Kidney epithelial cell (primary cell): ENCODE measurements at places on chromosomes 6 and 20.

DNA sequence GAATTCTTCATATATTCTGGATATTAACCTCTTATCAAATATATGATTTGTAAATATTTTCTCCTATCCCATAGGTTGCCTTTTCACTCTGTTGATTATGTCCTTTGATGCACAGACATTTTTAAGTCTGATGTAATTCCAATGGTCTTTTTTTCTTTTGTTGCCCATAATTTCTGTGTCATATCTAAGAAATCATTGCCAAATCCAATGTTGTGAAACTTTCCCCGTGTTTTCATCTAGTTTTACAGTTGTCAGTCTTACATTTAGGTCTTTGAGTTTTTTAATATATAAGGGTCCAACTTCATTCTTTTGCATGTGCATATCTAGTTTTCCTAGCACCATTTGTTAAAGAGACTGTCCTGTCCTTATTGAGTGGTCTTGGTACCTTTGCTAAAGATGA lies 111.5 kb downstream of the SESN1 start:
- DNase-seq, result no peak

GRCh38 chr6:40436685-40437604 lies 150.2 kb downstream of the LRFN2 start:
- DNase-seq, result no peak

GRCh38 chr20:48205786-48206185 lies 420.5 kb upstream of the SULF2 start:
- DNase-seq, result no peak

DNA sequence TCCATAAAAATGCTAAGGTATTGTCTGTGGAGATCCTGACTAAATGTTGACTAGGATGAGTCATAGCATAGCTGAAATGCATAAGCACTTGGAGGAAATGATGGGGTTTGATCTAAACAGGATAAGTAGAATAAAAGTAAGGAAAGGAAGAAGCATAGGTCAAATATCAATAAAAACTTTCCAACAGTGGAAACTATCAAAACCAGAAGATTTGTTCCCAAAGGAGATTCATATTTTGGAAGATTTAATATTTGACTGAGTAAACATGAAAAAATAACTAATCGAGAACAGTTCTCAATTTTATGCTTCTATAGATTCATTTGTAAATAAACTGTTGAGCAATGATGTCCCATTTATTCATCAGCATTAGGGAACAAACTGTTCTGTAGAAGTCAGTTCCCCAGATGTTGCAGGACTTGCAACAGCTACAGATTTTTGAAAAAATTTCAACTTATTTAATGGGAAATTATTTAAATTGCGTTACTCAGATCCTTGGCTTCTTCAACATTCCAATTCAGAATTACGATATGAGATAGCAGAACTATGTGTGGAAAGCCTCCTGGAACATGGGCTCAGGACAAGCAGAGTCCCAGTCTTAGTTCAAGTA lies 133.7 kb upstream of the TBX18 start:
- peak; percentile 49 for DNase-seq

- DNase-seq, result no peak
These were observed 81.5 kb downstream of the HAO1 start for GRCh38 chr20:7858734-7859250.

GRCh38 chr20:44521484-44522481 lies at the start of gene SERINC3:
Gene SERINC3, minus strand, starts transcription at chr20:44522070. Its CDS starts 119 bp downstream, at chr20:44521951.
- peak; percentile 75 for DNase-seq

GRCh38 chr6:127533736-127534135 lies 14.6 kb upstream of the MTCL3 start:
- DNase-seq, result no peak

DNA sequence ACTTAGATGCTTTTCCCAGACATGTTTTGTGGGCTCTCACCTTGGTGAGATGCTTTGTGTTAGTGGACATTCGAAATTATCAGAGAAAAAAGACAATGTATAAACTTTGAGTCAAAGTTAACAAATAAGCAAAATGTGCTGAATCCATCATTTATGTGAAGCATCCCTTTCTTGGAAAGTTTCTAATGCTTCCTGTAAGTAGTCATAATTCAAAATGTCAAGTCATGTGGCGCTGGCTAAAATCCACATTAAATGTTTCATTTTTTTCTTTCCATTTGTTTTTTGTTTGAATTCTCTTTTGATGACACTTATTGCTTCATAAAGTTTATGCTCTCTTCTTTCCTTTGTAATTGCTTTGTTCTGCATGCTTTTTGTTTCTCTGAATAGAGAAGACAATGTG lies 107.2 kb upstream of the CENPW start:
- no peak for DNase-seq

- DNase-seq, result peak; percentile 85
These were observed 16.9 kb upstream of the SRSF3 start for GRCh38 chr6:36577301-36577700.

GRCh38 chr20:41265938-41266337 lies 51.6 kb downstream of the ZHX3 start:
- DNase-seq, result no peak

DNA sequence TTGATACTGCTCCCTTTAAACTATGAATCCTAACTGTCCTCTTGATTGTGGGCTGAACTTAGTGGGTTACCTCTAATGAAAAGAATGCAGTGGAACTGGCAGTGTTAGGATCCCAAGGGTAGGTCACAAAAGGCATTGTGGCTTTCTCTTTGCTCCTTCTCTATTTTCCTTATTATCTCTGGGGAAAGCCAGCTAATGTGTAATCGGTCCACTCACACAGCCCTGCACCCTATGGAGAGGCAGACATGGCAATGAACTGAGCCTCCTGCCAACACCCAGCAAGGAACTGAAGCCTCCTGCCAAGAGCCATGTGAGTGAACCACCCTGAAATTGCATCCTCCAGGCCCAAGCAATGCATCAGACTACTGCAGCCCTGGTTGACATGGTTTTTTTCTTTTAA lies 24.6 kb upstream of the ZNF133 start:
- peak; percentile 71 for DNase-seq

GRCh38 chr20:43271980-43272379 lies 82.3 kb upstream of the PTPRT start:
- DNase-seq, result no peak

GRCh38 chr20:59671661-59672471 lies 67.5 kb downstream of the PHACTR3 start:
- DNase-seq, result no peak

GRCh38 chr20:400454-401275 lies 7.4 kb upstream of the RBCK1 start:
- DNase-seq, result no peak

DNA sequence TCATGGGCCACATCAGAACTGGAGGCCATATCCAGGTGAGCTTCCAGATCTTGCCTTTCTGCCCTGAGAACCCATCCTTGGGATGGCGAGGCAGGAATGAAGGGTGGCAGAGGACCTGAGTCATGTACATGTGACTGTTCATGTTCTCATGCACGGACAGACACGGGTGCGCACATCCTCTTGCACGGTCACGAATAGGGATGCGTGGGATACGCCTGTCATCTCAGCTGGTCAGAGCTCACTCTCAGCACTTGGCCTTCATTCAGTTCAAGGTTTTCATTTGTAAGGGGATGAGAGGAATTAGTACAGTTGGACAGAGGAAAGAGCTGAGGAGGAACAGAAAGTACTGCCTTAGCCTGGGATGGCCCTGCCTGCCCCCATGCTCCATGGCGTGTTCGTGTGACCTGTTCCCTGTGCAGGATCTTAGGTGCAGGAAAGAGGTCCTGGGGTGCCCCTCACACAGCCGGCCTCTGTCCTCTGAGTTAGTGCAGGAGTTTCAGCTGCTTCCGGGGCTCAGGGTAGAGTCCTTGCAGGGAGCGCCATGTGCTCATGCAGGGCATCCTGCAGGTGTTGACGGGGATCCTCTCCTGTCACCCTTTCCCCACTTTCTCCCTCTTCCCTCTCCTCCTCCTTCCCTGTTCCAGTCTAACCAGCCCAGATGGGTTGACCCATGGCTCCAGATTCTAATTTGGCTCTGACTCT lies 173.4 kb downstream of the DTNBP1 start:
- DNase-seq, result no peak

DNA sequence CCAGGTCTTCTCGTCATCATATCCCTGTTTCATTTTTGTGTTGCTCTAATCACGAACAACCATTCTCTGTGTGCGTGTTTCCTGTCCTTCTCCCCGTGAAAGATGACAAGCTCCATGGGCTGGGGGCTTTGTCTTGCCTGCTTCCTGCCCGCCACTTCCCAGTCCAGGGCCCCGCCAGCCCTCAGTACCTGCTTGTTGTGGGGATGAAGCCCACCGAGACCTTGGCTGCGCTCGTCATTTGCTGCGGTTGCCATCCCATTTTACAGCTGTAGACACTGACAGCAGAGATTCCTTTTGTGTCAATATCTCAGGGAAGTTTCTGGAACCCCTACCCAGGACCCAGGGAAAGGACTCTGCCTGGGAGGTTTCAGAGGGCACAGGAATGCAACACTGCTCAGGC lies 40.3 kb upstream of the STX16 start:
- no peak for DNase-seq

DNA sequence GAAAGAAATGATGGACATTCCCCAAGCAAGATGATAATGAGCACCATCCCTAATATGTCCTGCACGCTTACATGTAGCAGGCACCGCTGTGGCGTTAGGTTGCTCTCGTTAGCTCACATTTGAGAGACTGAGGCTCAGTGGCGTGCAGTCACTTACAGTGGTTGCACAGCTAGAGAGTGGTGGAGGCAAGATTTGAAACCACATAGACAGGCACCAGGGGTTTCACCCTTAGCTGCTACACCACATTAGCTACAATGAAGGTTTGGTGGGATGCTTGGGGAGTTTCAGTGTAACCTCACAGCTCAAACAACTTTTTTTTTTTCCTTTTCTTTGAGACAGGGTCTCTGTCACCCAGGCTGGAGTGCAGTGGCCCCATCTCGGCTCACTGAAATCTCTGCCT lies 3.7 kb downstream of the COX4I2 start:
- no peak for DNase-seq

GRCh38 chr20:25085756-25086495 lies 4.0 kb upstream of the VSX1 start:
- no peak for DNase-seq

DNA sequence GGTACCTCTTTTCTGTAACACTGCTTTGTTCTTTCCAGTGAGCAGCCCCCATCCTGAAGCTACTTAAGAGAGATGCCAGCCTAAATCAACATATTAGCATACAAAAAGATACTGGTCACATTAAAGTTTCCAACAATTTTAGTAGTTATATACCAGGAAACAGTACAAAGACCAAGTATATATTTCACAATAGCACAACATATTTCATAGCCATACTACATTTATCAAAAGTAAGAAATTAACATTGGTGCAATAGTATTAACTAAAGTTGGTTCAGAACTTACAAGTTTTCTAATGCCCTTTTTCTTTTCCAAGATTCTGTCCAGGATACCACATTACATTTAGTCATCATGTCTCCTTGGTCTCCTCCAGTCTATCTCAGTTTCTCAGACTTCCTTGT lies 641.0 kb upstream of the GJE1 start:
- DNase-seq, result no peak

- DNase-seq, result no peak
These were observed 3.9 kb downstream of the RNF144B start for GRCh38 chr6:18391023-18391422.

- DNase-seq, result no peak
These were observed 9.0 kb downstream of the TPBG start for GRCh38 chr6:82372656-82373055.

- no peak for DNase-seq
These were observed 948 bp upstream of the DNAJC5 start for GRCh38 chr20:63893999-63894357.

GRCh38 chr20:50498071-50498776 lies 12.0 kb upstream of the PTPN1 start:
- DNase-seq, result no peak

- DNase-seq, result no peak
These were observed 93.2 kb downstream of the DLGAP4 start for GRCh38 chr20:36399147-36399968.

DNA sequence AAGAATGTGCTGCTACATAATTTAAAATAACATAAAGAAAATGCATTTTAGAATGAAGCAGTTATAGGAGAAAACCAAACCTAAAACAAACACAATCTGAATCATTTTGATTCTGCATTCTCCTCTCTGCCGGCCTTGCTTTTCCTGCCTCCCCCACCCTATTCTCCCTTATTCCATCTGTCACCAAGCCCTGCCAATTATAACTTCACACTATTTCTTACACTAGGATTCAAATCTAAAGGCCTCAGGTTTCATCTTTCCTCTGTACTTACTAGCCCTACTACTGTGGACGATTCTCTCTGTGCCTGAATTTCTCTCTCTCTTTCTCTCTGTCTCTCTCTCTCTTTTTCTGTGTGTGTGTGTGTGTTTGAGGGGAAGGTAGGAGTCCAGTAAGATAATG lies 18.7 kb upstream of the PRIM2 start:
- DNase-seq, result no peak

DNA sequence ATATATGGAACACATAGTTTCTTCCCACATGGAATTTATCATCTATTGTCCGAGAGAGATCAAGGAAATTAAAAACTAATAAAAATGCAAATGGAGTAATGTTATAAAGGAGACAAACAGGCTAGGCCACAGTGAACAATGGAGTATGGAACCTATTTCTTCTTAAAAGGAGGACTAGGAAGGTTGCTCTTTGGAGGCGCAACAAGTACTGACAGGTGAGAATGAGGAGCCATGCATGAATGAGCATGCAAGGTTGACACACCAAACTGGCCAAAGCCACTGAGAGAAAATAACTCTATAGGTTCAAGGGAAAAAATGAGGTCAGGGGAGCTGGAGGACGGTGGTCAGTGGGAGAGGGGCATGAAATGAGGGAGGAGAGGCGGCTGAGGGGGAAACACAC lies 40.9 kb downstream of the PSMB1 start:
- no peak for DNase-seq

GRCh38 chr6:152540381-152540780 lies 96.8 kb downstream of the SYNE1 start:
- DNase-seq, result no peak

- no peak for DNase-seq
These were observed 121.4 kb downstream of the ZMYND8 start for GRCh38 chr20:47235111-47235510.

GRCh38 chr20:44733341-44734069 lies 12.2 kb upstream of the KCNK15 start:
- no peak for DNase-seq

DNA sequence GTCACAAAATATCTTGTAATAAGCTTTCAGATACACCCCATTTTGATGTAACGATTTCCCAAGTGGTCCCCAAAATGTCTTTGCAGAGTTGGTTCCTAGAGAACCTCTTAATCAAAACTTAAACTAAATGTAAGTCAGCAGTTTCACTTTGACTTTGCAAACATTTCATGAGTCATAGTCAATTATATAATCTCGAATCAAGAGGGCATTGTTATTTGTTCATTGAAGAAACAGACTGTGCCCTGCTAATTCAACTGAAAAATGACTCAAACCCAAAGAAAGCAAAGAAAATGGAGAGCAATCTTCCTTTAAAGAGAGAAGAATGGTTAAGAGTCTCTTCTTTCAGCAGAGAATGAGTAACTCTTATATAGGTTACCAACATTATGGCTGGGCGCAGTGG lies 58.3 kb downstream of the IPCEF1 start:
- DNase-seq, result peak; percentile 75

GRCh38 chr6:159430323-159430722 lies 261.1 kb downstream of the FNDC1 start:
- no peak for DNase-seq
